Stimulated activated CD8-positive, alpha-beta memory T cell treated with anti-CD3 and anti-CD28 coated beads, Interleukin-4, amount 100 ng/mL, for 1 hour (primary cell): ENCODE measurements at places on chromosomes 7 and 10.

DNA sequence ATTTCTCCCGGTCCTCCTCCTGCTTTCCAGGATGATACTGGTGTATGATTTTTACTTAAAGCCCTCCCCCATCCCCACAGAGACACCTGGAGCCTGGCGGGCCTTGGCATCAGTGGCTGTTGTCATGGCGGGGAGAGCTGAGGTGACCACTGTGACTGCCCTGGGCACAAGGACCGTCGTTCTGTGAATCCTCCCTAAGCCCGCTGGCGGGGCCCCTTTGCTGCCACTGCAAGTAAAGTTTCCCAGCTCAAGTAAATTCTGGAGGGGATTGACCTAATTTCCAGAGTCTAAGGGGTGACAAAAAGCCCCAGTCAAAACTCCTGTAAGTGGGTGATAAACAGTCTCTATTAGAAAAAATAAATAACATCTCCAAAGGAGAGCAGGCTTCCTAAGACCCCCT is 393.2 kb upstream of the PODXL start:
- DNase-seq, result no peak

DNA sequence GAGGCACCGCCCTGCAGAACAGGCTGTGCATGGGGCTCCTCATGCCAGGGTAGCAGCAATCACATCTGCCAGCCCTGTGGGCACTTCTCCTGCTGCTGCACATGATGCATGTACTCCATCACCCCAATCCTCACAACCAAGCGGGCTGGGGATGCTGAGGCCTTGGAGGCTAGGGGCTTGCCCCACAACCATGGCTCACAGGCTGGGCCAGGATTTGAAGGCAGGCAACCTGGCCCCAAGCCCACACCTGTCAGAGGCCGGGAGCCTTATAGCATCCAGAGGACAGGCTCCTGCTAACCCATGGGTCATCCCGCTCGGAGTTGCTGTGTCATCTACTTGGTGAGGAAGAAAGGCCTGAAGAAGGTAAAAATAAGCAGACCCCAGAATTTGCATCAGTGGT is 2.2 kb downstream of the POLM start:
- no peak for DNase-seq

- DNase-seq, result no peak
Observed at GRCh38 chr7:38280000-38280399, 6.6 kb upstream of the TARP start.

GRCh38 chr7:151124899-151125399 is 38.7 kb downstream of the AGAP3 start:
- no peak for DNase-seq

DNA sequence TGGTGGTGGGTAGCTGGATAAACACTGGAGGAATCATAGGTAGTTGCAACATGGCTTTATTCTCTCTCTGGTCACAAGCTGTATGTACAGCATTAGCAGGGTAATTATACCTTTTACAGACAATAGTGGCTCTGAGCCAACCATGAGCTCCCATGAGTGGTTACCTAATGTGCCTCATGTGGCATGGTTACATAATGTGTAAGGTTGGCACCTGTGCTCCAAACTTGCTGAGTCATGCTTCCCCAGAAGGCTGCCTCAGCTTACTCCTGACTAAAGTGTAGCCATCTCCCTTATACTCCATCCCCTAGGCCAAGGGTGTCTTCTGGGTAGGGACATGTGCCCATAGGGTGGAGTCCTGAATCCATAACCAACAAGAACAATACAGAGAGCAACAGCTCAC is 345.3 kb upstream of the SEMA3C start:
- no peak for DNase-seq

DNA sequence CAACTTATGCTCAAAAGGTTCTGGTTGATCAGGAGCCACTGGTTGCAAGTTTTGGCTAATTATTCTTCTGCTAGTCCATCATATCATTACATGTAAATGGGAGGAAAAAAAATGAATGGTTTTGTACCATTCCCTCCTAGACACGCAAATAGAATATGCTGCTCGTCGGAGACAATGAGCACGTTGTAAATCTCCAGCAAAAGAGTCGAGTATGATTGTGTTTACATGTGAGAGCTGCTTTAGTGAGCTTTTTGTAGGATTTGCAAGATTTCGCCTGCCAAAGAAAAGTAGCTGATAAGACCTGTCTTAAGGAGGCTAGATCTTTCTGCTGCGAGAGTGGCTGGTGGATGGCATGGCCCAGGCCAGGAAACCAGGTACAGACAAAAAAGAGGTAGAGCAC is 109.0 kb downstream of the ZMYND11 start:
- DNase-seq, result no peak

GRCh38 chr7:152931633-152932032 is 172.1 kb downstream of the ACTR3B start:
- DNase-seq, result no peak

DNA sequence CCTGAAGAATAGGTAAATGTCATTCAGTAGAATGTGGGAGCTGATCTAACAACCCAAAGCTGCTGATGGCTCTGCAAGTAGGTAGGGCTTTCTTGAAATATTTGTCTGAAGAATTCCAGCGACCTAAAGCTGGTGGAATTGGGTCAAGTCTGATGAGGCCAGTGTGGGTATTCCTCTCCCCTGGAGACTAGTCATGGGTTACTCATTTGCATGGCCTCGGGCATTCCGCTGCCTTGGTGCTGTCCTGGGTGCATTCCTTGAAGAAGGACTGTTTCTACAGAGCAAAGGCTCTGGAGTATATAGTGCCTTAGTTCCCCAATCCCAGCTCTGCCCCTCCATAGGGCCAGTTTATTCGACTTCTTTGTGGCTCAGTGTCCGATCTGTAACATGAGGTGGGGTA is 19.2 kb downstream of the PDK4 start:
- no peak for DNase-seq

GRCh38 chr7:139730746-139731612 is 46.8 kb downstream of the HIPK2 start:
- no peak for DNase-seq

- no peak for DNase-seq
Observed at GRCh38 chr7:22569586-22570321, 69.8 kb upstream of the STEAP1B start.

DNA sequence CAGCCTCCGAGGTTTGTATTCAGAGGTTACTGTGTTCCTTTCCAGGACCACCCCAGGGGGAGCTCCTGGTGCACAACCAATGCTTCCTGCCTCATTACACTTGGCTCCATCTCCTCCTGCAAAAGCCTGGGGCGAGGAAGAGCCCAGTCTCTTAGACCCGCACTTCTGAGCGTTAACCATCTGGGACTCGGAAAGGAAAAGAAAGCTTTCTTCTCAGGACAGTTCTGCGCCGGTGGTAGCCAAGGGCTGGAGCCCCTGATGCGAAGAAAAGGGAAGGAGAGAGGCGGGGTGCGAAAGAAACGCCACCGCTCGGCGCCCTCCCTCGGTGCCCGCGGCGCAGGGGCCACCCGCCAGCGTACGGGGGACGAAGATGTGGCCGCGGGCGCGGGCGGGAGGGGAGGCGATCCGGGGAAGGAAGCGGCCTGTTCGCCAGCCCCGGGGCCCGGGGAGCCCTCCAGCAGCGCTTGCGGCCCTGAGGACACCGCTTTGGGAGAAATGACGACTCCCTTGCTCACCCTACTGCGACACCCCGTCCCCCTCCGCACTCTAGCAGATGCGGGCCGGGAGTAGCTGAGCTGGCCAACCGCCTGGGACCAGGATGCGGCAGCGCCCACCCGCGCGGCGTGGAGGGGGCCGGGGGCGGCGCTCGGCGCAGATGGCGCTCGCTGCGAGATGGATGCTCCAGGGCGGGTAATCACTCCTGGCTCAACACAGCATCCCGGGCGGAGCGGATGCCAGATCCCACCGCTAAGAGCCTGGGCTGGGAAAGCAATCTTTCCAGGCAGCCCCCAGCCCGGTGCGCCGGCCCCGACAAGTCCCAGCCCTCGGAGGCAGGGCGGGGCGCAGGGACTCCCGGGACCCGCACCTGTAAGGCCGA is 1.3 kb downstream of the NRCAM start:
- no peak for DNase-seq

GRCh38 chr7:128933180-128933891 is 4.4 kb upstream of the IRF5 start:
- DNase-seq, result no peak

DNA sequence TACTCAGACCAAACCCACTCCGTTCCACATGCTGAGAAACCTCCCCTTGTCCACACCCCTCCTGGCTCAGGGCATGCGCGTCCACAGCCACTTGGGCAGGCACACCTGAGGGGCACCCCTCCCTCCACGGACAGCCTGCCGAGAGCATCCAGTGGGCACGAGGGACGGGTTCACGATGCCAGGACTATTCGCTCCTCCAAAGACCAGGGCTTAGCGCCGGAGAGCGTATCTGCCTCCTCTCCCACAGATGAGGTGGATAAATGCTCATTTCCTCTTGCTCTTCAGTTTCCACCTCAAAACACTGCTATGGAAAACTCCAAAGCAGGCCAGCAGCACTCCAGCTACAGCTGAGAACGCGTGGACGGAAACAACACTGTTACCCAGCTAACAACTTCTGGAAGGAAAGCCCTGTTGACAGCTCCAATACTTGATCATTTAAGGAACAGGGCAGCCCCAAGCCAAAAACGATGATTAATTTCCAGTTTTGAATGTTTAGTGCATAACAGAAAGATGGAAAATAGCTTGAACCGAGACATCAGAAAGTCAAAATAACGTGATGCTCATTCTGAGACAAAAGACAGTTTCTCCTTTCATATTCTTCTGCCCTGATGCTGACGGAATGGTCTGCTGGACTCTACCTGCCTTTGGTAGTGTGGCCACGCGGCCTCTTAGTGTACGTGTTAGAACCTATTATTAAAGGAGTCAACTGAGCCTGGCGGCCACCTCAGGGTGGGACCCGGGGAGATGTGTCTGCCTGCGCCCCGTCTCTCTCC is 204.7 kb downstream of the DNAJB6 start:
- no peak for DNase-seq

DNA sequence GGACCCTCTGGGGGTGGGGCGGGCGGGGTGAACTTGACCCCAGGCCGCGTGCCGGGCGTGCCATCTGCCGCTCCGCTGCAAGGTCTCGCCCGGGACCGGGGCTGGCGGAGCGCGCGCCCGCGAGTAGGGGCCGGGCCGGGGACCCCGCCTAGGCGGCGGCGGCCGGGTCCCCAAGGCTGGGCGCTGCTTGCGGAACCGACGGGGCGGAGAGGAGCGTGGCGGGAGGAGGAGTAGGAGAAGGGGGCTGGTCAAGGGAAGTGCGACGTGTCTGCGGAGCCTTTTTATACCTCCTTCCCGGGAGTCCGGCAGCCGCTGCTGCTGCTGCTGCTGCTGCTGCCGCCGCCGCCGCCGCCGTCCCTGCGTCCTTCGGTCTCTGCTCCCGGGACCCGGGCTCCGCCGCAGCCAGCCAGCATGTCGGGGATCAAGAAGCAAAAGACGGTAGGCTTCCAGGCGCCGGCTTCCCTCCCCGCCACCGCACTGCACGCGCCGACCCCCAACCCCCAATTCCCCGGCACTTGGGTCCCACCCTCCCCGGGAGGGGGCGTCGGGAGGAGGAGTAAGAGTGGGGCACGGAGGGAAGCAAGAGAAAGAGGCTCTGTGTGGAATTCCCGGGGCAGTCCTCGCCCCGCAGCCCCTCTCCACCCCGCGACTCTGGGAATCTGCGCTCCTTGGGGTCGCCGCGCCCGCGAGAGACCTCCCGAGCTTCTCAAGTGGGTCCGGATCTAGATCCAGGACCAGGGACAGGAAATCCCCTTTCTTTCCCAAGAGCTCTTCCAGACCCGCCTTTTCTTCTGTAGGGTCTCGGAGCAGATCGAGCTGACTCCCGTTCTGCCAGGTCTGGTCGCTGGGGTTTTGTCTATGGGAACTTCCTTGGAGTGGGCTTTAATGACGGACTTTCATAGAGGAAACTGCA is at the start of gene PAPSS2:
Gene PAPSS2, plus strand, starts transcription at position 308 of the 913 bp plus-strand sequence. Its CDS starts 104 bp downstream, at position 412.
- no peak for DNase-seq

- no peak for DNase-seq
Observed at GRCh38 chr10:101047961-101048892, 13.6 kb upstream of the KAZALD1 start.

DNA sequence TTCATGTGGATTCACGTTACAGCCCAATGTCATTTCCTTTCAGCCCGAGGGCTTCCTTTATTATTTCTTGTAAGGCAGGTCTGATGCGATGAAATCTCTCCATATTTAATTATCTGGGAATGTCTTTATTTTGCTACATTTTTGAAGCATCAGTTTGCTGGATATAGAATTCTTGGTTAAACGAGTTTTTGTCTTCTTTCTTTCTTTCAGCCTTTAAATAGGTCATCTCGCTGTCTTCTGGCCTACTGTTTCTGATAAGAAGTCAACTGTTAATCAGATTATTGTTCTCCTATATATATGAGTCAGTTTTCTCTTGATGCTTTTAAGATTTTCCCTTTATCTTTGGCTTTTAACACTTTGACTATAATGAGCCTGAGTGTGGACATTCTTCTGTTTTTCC is 184.7 kb downstream of the TMEM178B start:
- DNase-seq, result no peak

DNA sequence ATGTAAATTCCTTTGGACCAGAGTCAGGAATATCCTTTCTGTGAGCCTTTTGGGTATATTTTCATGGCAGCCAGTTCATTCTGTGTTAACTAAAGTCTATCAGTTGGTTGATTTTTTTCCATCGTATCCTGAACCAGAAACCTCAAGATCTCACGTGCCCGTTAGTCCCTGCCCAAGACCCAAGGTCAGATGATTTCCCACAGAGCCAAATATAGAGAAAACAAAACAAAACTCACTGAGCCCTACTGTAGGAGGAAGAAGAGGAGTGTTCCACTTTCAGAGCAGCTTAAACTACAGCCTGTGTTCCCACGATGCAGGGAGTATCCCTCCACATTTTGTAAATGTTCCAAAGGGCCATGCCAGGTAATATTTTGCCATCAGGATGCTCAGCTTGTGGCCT is 96.0 kb upstream of the ADO start:
- no peak for DNase-seq

GRCh38 chr7:12638851-12639456 is 48.5 kb upstream of the ARL4A start:
- DNase-seq, result no peak

DNA sequence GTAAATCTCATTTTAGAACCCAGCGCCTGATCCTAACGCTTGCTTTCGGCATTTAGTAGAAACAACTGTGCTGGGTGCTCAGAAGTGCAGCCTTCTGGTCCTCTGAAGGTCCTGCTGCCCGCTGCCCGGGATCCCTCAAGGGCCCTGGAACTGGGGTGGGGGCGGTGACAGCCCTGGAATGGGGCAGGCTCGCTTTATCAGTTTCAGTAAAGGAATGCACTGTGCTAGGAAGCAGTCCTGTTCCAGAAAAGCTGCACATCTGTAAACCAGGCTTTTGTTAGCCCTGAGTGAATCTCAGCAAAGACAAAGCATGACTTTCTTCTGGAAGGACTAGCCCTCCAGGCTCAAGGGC is 254.6 kb downstream of the TNS3 start:
- no peak for DNase-seq

DNA sequence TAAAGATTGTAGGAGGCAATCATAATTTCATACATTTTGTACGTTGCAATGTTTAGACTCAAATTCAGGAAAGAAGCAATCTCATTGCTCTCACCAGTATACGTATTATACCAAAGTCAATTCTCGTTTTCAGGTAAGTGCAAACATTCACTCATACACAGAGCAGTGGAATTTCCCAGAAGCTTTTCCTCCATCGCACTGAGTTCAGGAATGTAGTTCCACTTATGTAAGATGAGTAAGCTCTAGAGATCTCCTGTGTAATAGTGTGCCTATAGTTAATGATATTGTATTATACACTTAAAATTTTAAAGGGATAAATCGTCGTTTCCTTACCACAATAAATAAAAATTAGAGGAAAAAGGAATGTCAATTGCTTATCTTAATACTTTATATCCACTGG is 470.8 kb upstream of the KCND2 start:
- no peak for DNase-seq

GRCh38 chr10:71092812-71093401 is 119.5 kb upstream of the UNC5B start:
- no peak for DNase-seq

- no peak for DNase-seq
Observed at GRCh38 chr10:7525314-7526016, 114.6 kb upstream of the SFMBT2 start.
